Activated CD4-positive, alpha-beta T cell treated with anti-CD3 and anti-CD28 coated beads, Interleukin-2, Interleukin-6, amounts not matched to agents 100 ng/mL and 50 ng/mL, durations not matched to agents 16 hours and 8 hours (primary cell): ENCODE measurements at places on chromosomes 3 and 15.
A peak's percentile ranks its signal among the peaks of the same experiment; 100 is the strongest.

GRCh38 chr15:65258375-65259262 lies 28.1 kb downstream of the PARP16 start:
- no peak for DNase-seq

DNA sequence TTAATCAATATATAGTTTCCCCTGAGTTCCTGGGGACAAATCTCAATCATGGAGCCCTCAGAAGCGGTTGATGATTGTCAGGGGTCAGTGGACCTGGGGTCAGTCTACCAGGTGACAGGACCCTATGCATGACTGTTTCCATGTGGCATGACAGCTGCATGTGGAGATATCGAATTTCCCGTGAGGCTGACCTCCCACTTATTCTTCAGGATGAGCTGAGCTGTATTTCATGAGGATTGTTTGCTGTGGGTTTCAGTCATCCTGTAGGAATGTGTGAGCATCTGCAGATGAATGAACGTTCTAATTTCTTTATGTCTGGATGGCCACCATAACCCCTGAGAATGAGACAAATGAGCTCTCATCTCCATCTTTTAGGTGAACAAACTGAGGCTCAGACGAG lies 93.0 kb upstream of the HES1 start:
- DNase-seq, result no peak

GRCh38 chr3:150303768-150304167 lies 104.3 kb upstream of the TSC22D2 start:
- no peak for DNase-seq

GRCh38 chr15:31254431-31255175 lies 72.0 kb upstream of the KLF13 start:
- no peak for DNase-seq

DNA sequence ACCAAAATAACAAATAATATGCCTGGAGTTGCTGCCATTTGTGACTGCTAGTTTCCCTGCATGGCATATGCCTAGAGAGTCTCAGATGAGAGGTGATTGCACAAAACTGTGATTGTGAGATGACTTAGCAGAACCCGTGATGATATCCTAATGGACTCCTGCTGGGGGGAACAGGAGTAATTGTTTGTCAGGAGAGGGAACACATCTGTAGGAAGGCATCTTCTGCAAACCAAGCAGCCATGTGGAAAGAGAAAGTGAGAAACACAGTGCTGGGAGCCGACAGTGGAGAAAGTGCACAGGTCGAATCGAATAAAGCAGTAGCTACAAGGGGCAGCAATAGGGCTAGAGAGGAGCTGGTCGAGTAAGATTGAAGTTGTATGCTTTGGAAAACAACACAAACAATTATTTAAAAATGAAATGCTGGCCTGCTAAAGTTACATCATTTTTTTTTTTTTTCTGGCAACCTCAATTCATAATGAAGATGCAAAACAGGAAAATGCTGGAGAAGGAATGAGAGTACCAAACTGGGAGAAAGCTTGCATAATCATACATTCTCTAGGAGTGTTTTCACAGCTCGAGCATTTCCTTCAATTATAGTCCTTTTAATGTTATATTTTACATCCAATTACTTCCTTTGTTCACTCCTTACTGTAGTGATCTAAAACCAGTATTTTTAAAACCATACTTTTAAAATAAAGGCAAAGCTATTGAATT lies 494.2 kb upstream of the AGTR1 start:
- DNase-seq, result no peak

GRCh38 chr15:80123034-80123433 lies 29.8 kb upstream of the FAH start:
- DNase-seq, result no peak

DNA sequence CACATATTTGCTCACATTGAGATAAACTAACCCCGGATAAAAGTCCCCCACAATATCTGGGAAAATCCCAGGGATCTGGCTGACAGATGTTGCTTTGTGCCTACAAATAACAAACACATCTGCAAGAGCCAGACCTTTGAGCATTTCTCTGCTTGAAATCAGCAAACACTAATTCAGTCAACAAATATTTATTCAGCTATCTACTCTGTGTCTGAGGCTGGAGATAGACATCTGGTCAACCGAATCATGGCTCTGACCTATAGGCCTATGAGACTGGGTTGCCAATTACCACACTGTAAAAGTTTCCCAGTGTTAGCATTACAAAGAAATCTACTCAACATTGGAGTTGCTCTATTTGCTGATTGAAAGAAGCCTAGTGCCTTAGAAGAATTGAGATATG lies 201.1 kb upstream of the CADPS start:
- no peak for DNase-seq

DNA sequence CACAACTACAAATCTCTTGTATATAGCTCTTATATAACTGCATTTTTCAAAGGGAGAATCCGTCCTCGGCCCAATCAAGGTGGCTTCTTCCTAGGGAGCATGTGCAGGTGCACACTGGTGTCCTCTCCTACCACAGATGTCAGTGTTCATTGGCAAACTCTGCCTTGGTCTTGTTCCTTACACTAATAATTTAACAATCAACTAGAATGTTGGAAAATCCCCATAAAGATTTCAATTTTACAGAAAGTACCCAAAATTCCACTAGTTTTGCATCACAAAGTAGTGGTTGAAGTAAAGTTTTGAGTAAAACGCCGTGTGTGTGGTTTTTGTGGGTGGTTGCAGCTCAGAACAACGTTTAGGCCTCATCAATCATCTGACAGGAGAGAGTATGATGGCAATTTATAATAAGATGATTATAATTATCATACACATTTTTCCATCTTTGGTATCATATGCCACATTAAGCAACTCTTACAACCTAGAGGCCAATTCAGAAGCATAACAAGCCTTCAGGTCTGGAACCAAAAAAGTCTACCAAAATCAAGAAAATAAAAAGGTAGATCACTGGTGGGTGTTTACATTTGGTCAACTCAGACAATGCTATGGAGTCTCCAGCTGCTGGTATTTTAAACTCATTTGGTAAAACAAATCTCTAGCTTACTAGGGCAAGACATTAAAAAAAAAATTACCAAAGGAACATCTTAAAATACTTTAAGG lies 128.9 kb upstream of the BHLHE40 start:
- DNase-seq, result peak; percentile 84

- peak; percentile 88 for DNase-seq
Observed at GRCh38 chr15:33190539-33190938, 4.0 kb downstream of the FMN1 start.

DNA sequence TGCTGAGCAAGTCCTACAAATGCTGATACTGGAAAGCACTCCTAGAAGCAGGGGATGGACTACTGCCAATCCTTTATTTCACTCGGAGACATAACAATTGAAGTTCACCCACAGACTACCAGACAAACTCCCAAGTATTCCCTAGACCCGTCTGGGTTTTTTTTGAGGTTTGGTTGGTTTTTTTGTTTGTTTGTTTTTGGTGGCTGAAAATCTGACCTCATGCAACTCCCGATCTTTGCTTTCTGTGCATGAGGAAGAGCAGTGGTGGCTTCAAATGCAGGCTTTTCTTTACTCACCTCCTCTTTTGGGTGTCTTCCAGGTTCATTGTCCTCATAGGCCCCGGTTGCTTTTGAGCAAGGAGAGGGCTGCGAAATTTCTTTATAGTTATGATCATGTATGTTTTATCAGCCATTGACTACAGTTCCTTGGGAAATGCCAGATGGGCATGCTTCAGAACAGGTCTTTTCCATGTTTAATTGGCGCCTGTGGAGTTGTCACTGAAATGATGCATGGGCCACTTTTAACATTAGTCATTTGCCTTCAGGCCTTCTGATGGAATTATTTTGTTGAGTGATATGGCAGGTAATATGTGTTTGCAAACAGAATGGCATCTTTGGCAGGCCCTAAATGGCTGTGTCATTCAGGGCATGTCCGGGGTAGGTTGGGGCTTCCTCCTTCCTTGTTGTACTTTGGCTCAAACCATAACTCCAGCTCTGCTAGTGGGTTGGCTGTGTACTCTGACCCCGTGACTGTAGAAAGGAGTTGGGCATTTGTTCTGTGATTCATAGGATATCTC lies 81.3 kb upstream of the ZBED2 start:
- peak; percentile 74 for DNase-seq

GRCh38 chr3:20692675-20693074 lies 506.7 kb upstream of the SGO1 start:
- no peak for DNase-seq

DNA sequence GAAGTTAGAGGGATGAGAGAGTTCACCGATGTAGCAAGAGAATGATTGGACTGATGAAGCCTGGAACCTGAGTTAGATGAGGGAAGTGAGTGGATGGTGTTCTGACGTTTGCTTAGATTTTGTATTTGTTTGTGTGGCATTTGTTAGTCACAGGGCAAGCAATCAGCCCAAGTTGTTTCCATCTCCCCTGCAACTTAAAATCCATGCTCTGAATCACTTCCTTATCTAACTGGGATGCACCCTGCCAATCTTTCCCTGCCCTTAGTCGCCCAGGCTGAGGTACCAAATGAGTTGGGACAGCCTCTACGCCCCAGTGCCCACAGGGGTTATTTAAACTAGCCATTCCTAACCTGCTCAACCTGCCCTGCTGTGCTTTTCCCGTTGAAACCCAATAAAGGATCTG lies 12.6 kb downstream of the PAQR5 start:
- no peak for DNase-seq
